ENCODE measurements at places on chromosomes 2 and 18. TPM values are rescaled to one million over a fixed set of nuclear protein-coding genes. Genes with fewer than 3 reads are reported as not detected.

Gene PLCD4
- polyA plus RNA-seq = 1.5 TPM

Gene FAM124B
- polyA plus RNA-seq = not detected

Gene PDE1A
- polyA plus RNA-seq = 0.26 TPM

Gene CCDC138
- polyA plus RNA-seq = 1.3 TPM

Gene IL36A
- polyA plus RNA-seq = not detected

Gene PFN4
- 0.27 TPM for polyA plus RNA-seq

Gene TMEM163
- not detected for polyA plus RNA-seq

Gene SH3BP4
- polyA plus RNA-seq = 101 TPM

Gene FEZ2
- polyA plus RNA-seq = 32.4 TPM

Gene CNGA3
- polyA plus RNA-seq = not detected

Gene NEB
- not detected for polyA plus RNA-seq

Gene AQP12A
- not detected for polyA plus RNA-seq

Gene RESP18
- not detected for polyA plus RNA-seq

Measured in IMR-90 (cell line).